ENCODE measurements at places on chromosomes 3 and 15. TPM values are rescaled to one million over a fixed set of nuclear protein-coding genes. Genes with fewer than 3 reads are reported as not detected.

- DNase-seq, result no peak
These were observed 753.4 kb downstream of the FHIT start for GRCh38 chr3:60497902-60498301.

Gene CRTAP
- 196 TPM for total RNA-seq

DNA sequence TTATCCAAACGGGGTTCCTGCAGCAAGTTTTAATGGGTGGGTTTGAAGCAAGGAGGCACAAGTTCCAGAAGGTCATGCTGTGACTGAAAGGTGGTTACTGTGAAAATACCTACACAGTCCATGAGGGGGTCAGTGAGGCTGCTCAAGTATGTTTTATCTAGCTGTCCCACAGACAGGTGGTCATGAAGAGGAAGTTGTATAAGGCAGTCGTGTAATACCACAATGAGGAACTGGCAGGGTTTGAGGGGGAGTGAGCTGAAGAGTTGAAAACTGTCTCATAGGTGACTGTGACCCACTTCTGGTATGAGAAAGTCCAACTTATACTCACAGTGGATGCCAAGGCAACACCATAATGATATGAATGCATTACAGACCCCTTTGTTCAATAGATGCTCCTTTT lies 856.8 kb downstream of the OTOL1 start:
- no peak for DNase-seq

Gene CCR8
- total RNA-seq, result not detected

- peak; percentile 51 for DNase-seq
These were observed 8.2 kb downstream of the RCN2 start for GRCh38 chr15:76939715-76940114.

Gene AMIGO3
- 0.43 TPM for total RNA-seq

DNA sequence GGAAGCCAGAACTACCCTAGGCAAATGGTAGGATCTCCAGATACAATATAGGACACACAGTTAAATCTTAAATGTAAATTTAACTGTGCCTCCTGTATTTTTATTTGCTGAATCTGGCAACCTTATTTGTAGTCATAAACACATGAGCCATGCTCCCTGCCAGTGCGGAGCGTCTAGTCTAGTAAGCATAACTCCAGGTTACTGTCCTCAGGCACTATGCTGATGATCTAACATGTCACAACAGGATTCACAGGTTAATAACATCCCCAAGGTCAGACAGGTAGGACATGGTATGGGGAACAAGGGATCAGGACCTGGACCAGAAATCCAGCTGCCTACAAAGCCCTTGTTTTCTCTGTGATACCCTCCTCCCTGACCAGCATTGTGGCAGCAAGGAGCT lies 305.1 kb downstream of the CACNA2D3 start:
- DNase-seq, result no peak

All from fibroblast of villous mesenchyme (primary cell).